ENCODE measurements at places on chromosomes 2 and 18.

DNA sequence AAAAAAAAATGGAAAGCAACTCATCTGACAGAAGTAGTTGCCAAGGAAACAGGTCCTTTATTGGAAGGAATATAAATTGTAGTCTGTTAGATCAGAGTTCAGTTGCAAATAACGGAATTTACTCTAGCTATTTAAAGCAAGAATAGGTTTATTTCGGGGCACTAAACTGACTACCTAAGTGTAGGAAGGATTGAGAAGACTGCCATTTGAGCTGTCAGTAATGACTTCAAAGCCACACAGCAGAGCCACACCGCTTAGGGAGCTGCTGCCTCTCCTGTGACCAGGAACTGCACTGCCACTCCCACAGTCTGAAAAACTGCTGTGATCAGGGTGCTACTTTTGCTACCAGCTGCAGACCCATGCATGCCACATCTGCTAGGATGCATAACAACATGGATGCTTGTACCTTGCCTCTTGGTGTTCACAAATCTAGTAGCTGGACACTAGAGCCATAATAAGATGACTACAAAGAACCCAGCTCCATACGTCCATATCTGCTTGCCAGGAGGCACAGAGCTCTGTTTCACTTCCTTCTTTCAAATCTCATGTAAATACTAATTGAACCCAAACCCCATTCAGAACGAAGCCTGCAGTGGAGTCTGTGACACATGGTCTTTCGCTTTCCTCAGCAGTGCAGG lies 2.2 kb downstream of the DSG2 start:
- DNase-seq = no peak

DNA sequence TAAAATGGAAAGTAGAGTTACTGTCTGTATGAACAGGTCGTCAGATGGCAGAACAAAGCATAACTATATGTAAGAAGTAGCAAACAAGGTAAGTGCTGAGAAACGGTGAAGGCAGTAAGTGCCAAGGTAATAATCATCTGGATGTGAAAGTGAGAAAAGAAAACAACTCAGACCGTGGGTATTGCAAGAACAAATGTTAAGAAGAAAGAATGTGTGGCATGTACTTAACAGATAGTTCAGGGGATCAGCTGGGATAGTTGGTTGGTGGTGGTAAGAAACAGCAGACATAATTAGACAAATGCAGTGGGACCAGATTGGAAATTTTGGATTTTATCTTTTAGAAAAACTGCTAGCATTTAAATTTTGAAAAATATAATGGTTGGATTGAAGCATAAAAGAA lies 375.8 kb upstream of the NXPH2 start:
- no peak for DNase-seq

GRCh38 chr2:11144077-11144737 lies 11.1 kb upstream of the SLC66A3 start:
- DNase-seq = no peak

- no peak for DNase-seq
Measured at GRCh38 chr2:137964066-137964858, at the start of gene HNMT. Gene HNMT (plus strand): TSS chr2:137964473. CDS start chr2:137964492, 19 bp downstream.

GRCh38 chr2:176088048-176088936 lies 4.2 kb upstream of the HOXD13 start:
- no peak for DNase-seq

- DNase-seq = no peak
Measured at GRCh38 chr2:66561645-66562303, 126.8 kb downstream of the MEIS1 start.

- DNase-seq = no peak
Measured at GRCh38 chr2:159922563-159922962, 124.6 kb upstream of the CD302 start.

- DNase-seq = no peak
Measured at GRCh38 chr2:46967990-46968647, 52.5 kb upstream of the MCFD2 start.

DNA sequence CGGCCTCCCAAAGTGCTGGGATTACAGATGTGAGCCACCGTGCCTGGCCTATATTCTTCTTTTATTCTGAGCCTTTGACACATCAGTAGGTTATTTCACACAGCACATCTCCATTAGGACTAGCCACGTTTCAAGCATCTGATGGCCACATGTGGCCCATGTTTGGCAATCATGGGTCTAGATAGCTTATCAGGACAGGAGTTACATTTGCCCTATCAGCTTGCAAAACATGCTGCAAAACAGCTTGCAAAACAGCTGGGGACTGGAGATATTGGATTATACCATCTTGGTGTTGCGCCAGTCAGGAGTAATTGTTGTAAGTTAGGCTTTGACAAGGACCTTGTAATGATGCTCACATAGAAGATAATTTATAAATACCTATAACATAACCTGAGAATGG lies 94.9 kb downstream of the GBX2 start:
- DNase-seq = no peak

- DNase-seq = no peak
Measured at GRCh38 chr2:114113518-114113917, 223.6 kb downstream of the ACTR3 start.

GRCh38 chr18:12162786-12163185 lies 69.1 kb downstream of the ANKRD62 start:
- no peak for DNase-seq

- no peak for DNase-seq
Measured at GRCh38 chr2:101193033-101193626, 41.9 kb upstream of the TBC1D8 start.

- no peak for DNase-seq
Measured at GRCh38 chr2:188316791-188317423, 25.2 kb downstream of the GULP1 start.

- no peak for DNase-seq
Measured at GRCh38 chr18:23936381-23936958, 78.1 kb upstream of the TTC39C start.

GRCh38 chr2:70676301-70677035 lies 91.5 kb downstream of the ADD2 start:
- DNase-seq = no peak

GRCh38 chr2:14016289-14016955 lies 616.1 kb upstream of the LRATD1 start:
- DNase-seq = no peak

DNA sequence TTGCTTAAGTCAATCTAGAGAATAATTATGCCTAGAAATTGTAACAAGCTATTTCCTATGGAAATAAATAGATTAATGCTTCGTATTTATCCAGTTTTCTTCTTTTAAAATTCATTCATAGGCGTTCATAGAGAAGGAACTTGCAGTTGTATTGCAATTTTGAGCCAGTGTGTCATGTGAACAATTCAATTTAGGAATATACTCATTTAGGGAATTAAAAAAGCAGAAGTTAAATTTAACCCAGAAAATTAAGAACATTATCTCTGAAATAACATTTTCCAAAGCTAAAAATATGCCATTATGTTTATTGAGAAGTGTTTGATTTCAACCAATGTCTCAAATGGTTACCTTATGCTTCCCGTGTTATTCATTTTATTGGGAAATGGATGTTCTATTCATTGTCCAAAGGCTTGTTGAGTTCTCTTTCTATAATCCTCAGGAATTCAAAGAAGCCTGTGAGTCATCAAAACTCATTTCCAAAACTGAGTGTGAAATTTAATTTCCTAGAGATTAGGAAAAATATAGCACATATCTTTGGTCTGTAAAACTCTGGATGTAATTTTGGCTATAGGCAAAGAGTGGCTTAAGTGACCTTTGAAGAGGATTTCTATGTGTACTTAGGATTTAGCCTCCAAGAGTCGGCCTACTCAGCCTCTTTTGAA lies 99.7 kb downstream of the SLC8A1 start:
- no peak for DNase-seq

- DNase-seq = no peak
Measured at GRCh38 chr2:143124445-143124844, 4.8 kb upstream of the ARHGAP15 start.

DNA sequence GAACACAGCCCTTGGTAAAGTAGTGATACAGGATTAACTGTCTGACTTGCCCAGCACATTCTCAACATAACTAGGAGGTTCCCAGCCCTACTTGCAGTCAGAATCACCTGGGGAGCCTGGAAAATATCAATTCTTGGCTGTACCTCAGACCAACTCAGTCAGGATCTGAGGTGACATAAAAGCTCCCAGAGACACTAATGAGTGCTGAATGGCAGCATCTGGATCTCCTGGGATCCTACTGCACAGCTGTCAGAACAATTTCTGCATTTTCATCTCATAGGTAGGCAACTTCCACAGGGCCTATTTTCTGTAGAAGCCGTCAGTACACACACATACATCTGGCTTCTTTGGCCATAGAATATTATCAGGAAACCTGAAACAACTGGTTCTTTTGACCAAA lies 138.8 kb downstream of the MYO5B start:
- no peak for DNase-seq

DNA sequence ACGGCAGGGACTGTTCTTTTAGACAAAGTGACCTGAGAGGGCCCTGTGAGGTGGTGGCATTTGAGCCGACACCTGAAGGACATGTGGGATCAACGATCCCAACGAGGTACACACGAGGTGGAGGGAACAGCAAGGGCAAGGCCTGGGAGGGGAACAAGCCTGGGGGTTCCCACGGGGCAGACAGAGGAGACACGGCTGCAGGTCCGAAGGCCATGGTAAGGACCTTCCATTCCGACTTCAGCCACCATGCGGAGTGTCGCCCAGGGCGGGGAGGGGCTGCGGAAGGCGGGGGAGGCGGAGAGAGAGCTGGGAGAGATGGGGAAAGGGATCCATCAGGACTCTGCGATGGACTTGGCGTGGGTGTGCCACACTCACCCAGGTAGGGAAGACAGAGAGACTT lies 151.8 kb downstream of the HDAC4 start:
- no peak for DNase-seq

DNA sequence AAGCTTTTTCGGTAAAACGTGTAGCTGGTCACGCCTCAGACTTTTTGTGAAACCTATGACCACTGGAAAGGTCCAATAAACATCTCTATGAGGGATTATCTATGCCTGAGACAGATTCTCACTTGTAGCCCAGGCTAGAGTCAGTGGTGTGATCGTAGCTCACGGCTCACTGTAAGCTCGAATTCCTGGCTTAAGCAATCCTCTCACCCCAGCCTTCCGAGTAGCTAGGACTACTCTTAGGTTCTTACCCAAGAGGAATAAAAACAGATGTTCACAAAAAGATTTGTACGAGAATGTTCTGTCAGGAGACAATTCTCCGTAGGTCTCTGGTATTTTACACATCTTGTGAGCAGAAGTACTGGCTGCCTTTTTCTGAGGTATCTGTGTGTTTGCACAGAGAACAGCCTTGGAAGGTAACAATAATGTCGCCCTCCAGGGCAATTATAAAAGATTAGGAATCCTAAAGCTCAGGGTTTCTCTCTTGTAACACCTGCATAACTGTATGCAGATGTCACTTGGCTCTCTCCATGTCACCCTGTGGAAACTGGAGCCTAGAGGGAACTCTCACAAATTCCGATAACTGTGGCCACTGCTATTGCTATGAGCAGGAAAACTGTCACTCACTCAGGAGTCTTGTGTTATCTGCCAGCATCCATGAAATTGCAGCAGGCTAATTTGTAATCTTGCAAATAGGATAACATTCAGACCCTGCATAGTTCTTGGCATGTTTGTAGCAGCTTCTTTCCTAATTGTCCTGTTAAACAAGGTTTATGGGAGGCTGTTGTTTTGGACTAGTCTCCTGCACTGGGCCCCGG lies 25.5 kb upstream of the RALBP1 start:
- DNase-seq = no peak

DNA sequence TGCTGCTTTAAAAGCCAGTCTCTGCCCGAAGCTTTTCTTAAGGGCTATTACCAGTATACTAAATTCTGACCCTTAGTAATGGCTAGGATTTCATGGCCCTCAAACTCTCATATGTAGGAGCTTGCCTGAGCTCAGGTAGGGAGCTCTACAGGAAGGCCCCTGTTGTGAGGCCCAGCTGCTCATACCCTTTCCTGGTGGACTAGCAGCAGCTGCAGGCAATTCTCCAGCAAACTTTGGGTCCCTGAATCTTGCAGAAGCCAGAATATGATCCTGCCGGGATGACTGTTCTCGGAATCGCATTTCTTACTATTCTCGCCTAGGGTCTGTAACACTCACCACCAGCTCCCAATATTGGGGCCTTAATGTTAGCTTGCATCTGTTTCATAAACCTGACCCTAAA lies 106.4 kb upstream of the SERTAD2 start:
- no peak for DNase-seq

- DNase-seq = no peak
Measured at GRCh38 chr2:168355121-168355520, 101.0 kb upstream of the CERS6 start.

DNA sequence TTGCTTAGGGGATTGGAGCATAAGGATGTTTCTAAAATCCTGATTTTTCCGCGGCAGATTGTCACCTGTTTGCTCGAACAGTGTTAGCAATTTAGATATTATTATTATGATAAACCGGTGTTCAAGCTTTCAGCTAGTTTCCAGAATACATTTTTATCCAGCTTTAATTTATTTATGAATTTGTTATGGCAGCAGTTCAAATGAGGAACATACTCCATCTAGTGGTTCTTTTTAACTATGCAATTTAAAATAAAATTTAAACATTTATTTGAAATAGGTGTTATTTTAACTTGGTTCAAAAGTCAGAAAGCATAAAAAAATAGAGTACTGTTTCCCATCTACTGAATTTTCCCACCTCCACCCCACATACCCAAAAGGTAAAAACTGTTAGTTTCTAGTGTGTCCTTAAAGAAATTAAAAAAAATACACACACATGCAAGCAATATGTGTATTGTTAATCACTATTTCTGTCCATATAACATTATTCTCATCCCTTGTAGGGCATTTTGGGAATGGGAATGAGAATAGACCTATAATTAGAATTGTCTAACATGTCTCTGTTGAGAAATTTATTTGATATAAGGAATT lies 23.2 kb downstream of the ACOXL start:
- DNase-seq = no peak

DNA sequence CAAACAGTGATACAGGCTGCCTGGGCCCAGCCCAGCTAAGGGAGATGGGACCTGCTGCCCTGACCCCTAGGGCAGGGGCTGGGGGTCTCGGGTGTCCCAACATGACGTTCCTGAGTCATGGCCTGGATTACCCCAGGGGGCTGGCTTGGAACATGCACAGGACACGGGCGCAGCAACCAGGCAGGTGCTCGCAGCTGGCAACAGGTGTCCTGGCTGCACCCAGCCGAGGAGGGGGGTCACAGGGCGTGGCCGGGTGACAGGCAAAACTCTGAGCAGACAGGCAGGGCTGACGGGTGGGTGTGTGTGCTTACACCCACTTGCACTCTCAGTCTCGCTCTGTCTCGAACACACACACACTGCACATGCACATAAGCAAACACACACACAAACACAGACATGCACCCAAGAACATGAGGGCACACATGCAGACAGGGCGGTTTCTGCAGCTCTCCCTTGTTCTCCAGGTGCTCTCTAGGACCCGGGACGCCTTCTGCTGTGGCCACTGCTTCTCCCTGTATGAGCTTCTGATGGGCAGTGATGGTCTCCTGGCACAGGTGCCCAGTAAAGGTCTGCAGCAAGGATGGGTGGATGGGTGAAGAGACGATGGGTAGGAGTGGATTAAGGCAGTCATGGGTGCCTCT lies 33.7 kb upstream of the TAF1B start:
- no peak for DNase-seq

DNA sequence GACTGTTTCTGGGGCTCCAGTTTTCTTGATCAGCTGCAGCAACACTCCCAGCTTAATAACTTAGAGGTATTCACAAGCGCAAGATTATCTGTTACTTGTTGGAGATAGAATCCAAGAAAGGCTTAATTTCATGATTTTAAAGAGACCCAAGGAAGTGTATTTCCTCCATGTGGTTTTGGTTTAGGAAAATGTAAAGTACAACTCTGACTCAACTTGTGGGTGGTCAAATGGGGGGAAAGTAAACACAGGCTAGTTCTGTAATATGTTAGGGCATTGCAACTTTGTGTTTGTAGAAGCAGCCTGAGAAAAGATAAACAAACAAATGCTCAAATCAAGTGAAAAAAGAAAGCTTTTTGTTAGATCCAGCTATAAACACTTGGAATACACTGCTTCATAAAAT lies 90.1 kb upstream of the COL3A1 start:
- no peak for DNase-seq
